ENCODE measurements at places on chromosomes 5 and 9.
A peak's percentile ranks its signal among the peaks of the same experiment; 100 is the strongest.

DNA sequence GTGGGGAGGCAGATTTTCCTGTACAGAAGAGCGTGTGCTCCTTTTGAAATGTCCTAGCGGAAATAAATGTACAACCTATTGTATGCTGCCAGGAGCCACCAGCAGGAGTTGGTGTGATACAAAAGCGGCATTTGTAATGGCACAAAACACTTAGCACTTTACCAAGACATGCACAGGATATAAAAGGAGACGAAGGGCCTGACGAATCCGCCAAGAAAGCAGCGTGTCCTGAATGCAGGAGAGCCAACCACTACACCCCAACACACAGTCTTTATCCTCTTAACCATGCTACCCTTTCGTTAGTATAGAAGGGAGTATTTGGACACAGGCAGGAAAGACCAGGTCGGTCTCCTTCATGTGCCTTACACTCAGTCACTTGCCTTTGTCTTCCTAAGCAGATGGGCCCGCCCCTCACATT, 218.1 kb downstream of the TRIM32 start:
- DNase-seq, result no peak

GRCh38 chr9:105280691-105281090, 36.2 kb downstream of the SLC44A1 start:
- no peak for DNase-seq

- no peak for DNase-seq
Measured at GRCh38 chr9:115439641-115440040, 321.7 kb upstream of the TNC start.

- no peak for DNase-seq
Measured at GRCh38 chr9:81666123-81666522, 23.2 kb downstream of the TLE1 start.

- DNase-seq, result no peak
Measured at GRCh38 chr5:144465441-144465840, 294.8 kb downstream of the KCTD16 start.

DNA sequence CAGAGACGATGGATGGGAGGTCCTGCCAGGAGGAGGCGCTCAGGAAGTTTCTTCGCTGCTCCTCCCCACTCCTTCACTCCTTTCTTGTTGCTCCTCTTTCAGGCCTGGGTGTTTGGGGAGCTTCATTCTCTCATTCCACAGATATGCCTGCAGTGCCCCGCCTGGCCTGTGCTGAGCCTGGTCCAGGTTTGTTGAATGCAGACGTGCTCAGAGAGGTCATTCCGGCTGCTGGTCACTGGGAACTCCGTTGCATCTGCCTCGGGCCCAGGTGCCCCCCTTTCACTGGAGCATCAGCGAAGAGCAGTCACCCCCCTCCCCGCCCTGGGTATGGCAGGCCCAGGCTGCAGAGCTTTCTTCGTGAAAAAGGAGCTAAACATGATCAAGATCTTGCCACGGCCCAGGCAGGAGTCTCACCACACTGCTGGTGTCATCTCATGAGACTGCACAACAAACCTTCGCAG, 15.5 kb downstream of the SURF6 start:
- DNase-seq, result no peak

GRCh38 chr9:97763874-97764273, 66.7 kb upstream of the XPA start:
- no peak for DNase-seq

DNA sequence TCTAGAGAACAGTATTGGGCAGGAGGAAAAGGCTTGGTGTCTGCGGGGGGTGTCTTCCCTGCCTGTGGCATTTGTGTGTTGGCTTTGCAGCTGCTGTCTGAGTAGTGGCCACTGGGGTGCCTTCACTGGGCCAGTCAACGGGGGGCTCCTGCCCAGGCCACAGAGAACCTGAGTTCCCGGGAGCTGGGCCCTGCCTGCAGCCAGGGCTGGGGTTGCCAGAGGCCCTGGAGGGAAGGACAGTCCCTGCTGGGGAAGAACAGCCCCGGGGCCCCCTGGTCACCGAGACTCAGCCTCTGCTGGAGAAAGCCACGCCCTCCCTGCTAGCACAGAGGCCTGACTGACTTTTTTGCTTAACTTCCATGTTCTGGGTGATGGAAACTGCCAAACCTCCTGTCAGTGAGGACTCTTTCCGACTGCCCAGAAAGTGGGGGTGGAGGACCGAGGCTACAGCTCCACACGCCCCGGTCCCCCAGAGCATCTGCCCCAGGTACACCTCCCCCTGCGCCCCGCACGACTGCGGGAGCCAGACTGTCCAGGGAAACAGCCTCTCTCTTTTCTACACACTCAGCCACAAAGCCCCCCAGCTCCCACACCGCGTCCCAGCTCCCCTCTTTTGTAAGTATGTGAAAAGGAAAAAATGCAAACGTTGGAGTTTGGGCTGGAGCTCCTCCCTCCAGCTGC, 133.4 kb downstream of the DAB2IP start:
- peak; percentile 8 for DNase-seq

DNA sequence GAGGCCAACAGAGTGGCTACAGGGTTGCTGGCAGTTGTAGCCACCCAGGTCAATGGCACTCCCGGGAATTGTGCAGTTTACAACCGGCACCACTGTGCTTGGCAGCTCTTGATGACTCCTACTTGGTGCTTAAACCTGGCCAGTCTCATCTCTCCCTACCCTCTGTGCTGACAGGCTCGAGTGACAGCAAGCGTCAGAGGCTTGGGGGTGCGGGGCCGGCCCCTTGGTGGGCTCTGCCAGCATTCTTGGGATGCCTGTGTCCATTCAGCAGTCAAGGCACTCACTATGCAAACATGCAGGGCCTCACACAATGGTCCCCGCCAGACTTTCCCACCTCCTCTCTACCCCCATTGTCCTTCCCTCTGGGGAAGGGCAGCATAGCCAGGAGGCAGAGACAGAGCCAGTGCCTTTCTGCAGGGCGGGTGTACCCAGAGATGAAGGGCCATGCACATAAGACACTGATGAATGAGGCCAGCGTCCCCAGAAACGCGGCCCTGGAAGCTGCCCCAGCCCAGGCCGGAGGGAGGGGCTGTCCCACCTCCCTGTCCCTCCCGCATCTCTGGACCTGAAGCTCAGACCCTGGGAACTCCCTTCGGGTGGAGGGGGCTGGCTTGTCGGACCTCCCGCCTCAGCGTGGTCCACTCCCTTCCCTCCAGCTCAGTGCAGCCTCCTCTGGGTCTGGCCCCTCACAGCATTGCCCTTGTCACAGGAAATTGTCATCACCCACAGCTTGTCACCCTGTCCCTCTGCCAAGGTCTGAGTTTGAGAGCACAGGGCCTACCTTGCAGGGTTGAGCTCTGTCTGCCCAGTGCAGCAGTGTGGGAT, 26.4 kb upstream of the NOTCH1 start:
- no peak for DNase-seq

GRCh38 chr9:108512426-108513173, 343.2 kb downstream of the ACTL7B start:
- no peak for DNase-seq

GRCh38 chr5:76371960-76372322, 31.1 kb upstream of the IQGAP2 start:
- no peak for DNase-seq

GRCh38 chr5:174724484-174725260, at the start of gene MSX2:
TSS of gene MSX2 (plus strand) at chr5:174724582. CDS start at chr5:174724660, 78 bp downstream.
- no peak for DNase-seq

DNA sequence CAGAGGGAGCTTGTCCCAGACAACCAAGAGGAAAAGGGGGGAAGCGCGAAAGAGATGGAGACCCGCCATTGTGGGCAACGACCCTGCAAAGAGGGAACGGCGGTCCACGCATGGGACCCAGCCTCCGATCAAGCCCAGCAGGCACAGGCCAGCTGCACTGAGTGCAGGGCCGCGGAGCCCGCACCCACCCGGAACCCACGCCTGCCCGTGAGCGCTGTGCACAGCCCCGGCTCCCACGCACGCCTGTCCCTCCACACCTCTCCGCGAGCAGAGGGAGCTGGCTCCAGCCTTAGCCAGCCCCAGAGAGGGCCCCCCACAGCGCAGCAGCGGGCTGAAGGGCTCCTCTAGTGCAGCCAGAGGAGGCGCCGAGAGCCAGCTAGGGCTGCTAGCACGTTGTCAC, 416.5 kb downstream of the DMRTA1 start:
- no peak for DNase-seq

- peak; percentile 2 for DNase-seq
Measured at GRCh38 chr5:128674837-128675446, 136.9 kb upstream of the FBN2 start.

DNA sequence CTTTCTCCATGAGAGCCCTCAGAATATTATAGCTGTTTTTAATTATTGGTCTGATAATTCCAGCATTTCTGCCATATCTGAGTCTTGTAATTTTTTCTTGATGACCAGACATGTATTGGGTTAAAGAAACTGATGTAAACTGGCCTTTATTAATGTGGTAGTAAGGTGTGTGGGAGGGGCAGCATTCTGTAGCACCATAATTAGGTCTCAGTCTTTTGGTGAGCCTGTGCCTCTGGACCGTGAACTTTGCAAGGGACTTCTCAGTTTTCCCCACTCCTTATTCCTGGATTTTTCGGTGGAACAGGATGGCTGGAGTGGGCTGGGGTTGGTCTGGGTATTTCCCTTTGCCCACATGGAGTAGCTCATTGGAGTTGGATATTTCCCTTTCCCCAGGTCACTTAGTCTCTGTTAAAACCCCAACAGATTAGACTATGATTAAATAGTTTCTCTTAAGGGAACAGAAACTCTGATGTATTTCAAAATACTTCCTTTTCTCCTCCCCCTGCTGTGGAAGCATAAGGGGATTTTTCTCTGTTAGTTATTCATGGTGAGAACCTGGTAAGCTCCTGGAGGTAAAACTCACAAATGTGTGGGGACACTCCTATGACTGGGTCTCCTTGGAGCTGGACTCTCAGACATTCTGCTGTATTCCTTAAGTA, 52.4 kb downstream of the FSD1L start:
- DNase-seq, result no peak

GRCh38 chr5:150757087-150757649, 1.6 kb downstream of the DCTN4 start:
- DNase-seq, result no peak

DNA sequence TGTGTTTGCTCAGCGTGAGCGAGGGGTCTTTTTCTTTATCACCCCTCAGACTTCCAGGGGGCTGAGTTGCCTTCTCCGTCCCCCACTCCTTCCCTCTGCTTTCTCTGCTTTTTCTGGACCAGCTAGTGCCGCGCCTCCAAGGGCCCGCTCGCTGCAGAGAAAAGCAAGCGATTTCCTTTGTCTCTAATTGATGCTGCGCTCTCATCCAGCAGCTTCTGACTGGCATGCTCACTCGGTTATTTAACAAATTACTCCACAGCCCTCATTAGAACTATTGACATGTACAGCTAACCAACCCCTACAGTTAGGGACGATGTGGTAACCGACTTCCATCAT, 288.0 kb downstream of the ELAVL2 start:
- DNase-seq, result peak; percentile 46

GRCh38 chr5:158773161-158773560, 326.6 kb downstream of the EBF1 start:
- DNase-seq, result no peak

DNA sequence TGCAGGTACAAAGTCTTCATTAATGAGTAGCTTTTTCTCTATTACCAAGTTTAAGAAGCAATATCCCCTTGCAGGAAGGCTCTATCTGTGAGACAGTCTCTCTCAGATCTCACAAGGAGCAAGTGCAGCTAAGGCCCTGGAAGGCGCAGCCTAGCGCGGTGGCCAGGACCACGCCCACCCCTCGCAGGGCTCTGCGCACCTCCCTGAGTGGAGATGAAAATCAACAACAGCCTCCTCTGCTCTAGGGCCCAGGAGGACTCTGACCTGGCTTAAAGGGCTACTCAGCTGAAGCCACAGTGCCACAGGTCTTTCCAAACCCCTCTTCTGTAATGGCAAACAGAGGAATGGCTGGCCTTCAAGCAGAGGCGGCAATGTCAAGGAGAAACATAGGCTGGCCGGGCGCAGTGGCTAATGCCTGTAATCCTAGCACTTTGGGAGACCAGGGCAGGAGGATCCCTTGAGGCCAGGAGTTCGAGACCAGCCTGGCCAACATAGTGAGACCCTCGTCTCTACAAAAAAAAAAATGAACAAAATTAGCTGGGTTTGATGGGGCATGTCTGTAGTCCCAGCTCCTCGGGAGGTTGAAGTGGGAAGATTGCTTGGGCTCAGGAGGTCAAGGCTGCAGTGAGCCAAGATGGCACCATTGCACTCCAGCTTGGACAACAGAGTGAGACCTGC, 11.9 kb downstream of the SEC16A start:
- no peak for DNase-seq

GRCh38 chr9:98226957-98227356, 28.5 kb downstream of the TBC1D2 start:
- DNase-seq, result no peak

- peak; percentile 80 for DNase-seq
Measured at GRCh38 chr9:79362100-79363081, 209.4 kb upstream of the TLE4 start.

DNA sequence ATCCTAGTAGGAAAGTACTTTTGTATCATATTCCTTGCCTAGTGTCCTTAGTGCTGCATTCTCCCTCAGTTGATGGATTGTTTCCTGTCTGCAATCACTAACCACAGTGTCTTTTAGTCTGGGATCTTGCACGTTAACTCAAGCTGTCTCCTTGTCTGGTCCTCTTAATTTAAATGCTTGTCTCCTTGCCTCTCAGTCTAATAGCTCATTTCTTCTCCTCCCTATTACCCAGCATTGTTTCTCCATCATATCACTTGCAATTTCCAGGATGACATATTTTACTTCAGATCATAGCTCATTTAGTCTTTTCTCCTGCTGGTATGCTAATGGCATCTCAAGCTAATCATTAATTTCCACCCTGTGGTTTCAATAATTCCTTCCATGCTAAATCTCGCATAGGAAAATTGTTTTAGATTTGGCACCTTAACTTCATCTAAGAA, 2052.0 kb upstream of the C9orf72 start:
- DNase-seq, result no peak

- DNase-seq, result no peak
Measured at GRCh38 chr5:149410721-149411432, 31.8 kb upstream of the IL17B start.

DNA sequence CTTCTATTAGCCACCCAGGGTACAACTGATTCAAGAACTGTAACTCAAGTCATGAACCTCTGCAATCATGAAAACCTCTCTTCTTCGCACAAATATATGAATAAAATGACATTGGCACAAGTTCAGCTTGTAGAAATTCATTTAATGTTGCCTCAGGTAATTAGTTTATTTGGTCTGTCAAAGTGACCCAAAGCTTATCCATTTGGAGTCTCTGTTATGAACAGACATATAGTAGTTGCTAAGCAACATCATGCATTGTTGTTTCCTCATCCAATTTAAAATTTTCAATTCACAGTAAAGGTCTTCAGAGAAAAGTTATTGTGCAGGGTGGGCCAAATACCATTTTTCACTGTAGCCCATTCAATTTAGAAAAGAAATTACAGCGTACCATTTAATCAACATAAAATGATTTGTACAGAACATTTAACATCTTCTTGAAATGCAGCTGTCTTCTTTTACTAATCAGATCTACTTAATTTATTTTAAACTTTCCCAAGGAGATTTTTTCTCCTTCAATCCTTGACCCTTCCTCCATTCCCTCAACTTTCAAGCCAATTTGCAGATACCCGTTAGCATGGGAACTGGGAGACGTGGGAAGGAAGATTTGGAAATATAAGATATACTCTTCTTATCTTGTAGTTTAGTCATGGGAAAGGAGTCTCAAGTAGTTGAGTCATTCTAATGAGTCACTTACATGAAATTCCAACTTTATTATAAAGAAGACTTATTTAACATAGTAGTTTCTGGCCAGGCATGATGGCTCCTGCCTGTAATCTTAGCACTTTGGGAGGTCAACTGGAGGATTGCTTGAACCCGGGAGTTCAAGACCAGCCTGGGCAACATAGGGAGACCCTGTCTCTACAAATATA, 231.3 kb downstream of the ATPSCKMT start:
- DNase-seq, result no peak
